ENCODE measurements at places on chromosomes 3 and 15. TPM values are rescaled to one million over a fixed set of nuclear protein-coding genes. Genes with fewer than 3 reads are reported as not detected.

Gene FMN1
- 4.5 TPM for total RNA-seq

Gene GOLGA8R
- total RNA-seq = 1.0 TPM

DNA sequence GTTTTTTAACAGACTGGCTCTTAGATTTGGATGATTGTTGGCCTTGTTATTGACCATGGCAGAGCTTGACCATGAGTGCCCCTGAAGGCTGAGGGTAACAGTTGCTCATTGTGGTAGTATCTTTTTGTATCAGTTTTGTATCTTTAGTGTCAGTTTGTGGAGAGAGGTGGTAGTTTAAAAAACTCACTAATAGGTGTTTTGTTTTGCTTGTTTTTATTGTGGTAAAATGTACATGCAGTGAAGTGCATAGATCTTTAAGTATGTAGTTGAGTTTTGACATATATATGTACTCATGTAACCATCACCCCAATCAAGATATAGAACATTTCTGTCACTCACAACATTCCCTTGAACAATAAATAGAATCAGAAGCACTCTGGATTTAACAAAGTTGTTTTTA, 9.8 kb downstream of the GMPS start:
- DNase-seq = no peak

Gene TMEM207
- not detected for total RNA-seq

- DNase-seq = no peak
Observed at GRCh38 chr3:44926921-44927320, 49.1 kb downstream of the ZDHHC3 start.

DNA sequence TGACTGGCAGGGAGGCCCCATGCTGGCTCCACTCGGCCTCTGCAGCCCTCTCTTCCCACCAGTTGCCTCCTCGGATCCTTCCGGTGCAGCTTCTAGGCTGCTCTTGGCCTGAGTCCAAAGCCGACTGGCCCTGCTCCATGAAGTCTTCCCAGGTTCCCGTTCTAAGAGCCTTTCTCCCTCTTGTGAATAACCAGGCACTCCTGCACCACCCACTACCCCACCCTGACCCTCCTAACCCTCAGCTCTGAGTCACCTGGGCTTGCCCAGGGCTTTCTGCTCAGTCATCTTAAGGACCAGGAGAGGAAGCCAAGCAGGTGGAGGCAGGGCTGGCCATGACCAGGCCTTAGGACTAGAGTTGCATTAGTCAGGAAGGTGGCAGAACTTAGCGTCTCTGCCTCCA, 28.1 kb upstream of the CNBP start:
- peak; percentile 82 for DNase-seq

GRCh38 chr3:58349792-58350626, 17.3 kb downstream of the PXK start:
- DNase-seq = no peak

- DNase-seq = no peak
Observed at GRCh38 chr3:190260301-190260700, 61.9 kb downstream of the CLDN1 start.

DNA sequence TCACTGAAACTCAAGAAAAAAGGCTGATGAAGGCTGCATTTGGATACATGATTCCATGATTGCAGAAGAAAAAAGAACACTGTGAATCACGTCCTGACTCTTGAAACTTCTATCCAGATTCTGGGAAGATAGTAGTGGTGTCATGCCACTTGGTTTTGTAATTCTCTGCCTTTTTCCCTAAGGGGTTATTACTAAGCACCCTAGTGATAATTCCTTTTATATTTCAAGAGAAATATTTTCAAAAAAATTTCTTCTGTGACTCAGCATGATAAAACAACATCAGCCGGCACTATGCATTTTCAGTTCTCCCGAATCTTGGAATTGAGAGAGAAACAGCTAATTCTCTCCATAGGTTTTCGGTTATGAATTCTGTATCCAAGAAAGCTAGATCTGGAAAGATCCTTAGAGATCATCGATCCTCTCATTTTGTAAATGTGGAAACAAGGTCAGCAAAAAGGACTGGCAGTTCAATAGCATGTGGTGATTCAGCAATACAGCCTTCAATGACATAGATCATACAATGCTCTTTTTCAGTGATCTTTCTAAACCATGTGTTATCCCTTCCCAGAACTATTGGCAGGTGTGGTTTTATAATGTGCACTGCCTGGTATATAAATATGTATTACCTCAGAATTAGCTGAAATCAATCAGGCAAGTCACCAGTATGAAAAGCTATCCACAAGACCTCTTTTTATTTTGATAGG, 42.6 kb upstream of the TP63 start:
- DNase-seq = no peak

- DNase-seq = no peak
Observed at GRCh38 chr15:89482139-89482538, 14.2 kb downstream of the RHCG start.

Gene SNRK
- 25.0 TPM for total RNA-seq

GRCh38 chr15:68565726-68566125, 13.1 kb upstream of the CORO2B start:
- DNase-seq = no peak

- no peak for DNase-seq
Observed at GRCh38 chr15:92889390-92890107, 10.6 kb upstream of the CHD2 start.

Gene EPHB1
- 10.8 TPM for total RNA-seq

DNA sequence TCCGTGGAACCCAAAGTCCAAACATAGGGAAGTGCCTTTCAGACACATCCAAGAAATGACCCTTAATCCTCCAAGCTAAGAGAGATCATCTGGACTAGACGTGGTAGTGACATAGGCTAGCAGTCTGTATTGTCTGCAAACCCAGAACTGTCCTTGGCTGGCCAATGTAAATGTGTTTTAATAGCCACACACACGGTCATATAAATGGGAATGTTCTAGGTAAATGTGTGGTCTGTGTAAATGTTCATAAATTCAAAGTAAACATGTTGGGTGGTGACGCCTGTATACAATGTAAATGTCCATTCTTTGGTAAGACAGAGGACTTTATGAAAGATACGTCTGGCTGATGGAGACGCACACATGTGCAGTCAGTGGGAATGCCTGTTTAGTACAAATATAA, 16.3 kb upstream of the LINGO1 start:
- no peak for DNase-seq

DNA sequence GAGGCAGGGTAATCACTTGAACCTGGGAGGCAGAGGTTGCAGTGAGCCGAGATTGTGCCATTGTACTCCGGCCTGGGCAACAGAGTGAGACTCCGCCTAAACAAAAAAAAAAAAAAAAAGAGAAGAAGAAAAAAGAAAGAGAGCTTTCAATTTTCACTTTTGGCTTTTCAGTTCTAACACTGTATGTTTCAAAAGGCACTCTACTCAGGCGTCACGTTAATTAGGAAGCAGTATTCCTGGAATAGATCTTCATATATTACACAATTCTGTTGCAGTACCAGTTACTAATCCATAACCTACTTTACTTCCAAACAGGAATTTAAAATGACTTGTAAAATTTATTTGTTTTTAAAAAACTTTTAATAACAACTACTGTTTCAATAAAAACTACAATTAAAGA, 131.7 kb upstream of the PLXND1 start:
- no peak for DNase-seq

DNA sequence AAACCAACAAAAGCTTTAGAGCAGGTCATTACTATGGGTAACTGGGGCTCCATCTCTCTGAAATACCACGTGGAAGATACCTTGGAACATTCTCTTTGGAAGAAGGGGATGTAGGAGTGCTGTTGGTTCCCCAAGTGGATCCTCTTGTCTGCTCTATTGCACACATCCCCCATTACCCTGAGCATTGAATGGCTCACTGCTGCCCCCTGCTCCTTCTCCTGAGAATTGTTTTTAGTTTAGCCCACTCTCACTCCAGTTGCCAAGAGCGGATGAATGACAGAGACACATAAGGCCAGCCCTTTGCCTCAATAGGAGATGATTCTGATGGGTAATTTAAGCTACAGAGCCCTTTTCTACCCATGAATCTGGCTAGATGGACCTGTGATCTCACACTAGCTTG, 135.6 kb upstream of the SUCLG2 start:
- no peak for DNase-seq

Gene STT3B
- total RNA-seq = 106 TPM

- DNase-seq = no peak
Observed at GRCh38 chr3:138042043-138042442, 32.1 kb downstream of the CLDN18 start.

Gene GABRB3
- total RNA-seq = 0.96 TPM

Gene ITPKA
- 115 TPM for total RNA-seq

DNA sequence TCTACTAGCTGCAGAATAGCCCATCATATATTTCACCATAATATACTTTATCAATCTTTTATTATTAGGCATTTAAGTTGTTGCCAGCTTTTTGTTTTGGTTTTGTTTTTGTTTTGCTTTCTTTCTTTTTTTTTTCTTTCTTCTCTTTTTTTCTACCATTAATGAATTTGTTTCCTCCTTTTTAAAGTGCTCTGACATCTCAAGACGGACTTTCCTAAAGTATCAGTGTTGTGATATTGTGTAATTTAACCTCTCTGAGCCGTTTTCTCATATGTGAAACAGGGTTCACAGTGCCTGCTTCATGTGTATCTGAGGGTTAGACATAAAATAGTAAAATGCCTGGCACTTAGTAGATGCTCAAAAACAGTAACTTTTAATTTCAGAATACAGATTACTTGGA, 109.5 kb upstream of the IL12A start:
- DNase-seq = no peak

GRCh38 chr3:155481089-155481488, 187.6 kb upstream of the STRIT1 start:
- no peak for DNase-seq

Gene SLC12A1
- total RNA-seq = not detected

Gene EID1
- total RNA-seq = 134 TPM

GRCh38 chr15:80489030-80489594, 84.9 kb downstream of the ARNT2 start:
- DNase-seq = no peak

GRCh38 chr15:61410662-61411061, 181.6 kb upstream of the RORA start:
- no peak for DNase-seq

Gene CFAP20DC
- 8.6 TPM for total RNA-seq

GRCh38 chr3:177362626-177363025, 165.3 kb upstream of the TBL1XR1 start:
- no peak for DNase-seq

DNA sequence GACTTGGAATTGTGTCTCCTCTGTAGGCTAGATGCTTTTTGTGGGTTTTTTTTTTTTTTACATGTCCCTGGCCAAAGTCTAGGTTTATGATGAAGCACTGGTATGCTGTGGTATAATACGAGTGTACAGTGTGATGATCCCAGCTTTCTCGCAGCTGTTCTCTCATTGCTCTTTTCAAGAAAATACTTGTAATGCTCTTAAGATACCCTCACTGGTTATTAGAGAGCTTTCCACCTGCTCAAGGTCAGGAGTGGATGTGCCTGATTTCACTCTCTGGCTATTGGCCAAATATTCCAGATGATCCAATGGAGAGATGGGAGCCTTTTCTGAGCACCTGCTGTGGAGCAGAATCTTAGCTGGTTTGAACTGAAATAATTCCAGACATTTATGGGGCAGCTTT, 215.1 kb downstream of the MYRIP start:
- no peak for DNase-seq

DNA sequence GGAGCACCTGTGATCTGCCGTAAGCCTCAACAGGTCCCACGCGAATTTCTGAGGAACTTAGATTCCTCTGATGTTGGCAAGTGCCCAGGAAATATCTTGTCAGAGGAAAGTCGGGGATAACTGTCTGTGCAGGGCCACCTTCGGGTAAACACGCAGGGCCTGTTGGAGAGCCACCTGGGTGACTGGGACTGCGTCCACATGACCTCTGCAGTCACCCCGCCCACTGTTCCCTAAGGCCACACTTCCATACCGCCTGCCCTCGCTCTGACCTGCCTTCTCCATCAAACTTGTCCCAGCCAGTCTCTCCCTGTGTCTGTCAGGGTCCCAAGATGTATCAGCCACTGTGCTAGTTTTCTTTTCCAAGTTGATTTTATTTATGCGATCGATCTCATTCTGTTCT, 28.7 kb downstream of the BFSP2 start:
- no peak for DNase-seq

Gene STX19
- not detected for total RNA-seq

Gene TTLL13
- not detected for total RNA-seq

GRCh38 chr3:170679190-170679589, 93.3 kb upstream of the SLC7A14 start:
- no peak for DNase-seq

Gene REC114
- total RNA-seq = not detected

- DNase-seq = no peak
Observed at GRCh38 chr3:126102530-126102951, 18.6 kb upstream of the SLC41A3 start.

Gene GYG1
- 32.7 TPM for total RNA-seq

GRCh38 chr3:8480699-8481098, 20.9 kb upstream of the LMCD1 start:
- DNase-seq = no peak

- no peak for DNase-seq
Observed at GRCh38 chr15:36644191-36644896, 64.9 kb downstream of the CDIN1 start.
